Liver (tissue), 10 donors: ENCODE measurements at places on chromosomes 6 and 20. TPM values are rescaled to one million over a fixed set of nuclear protein-coding genes. Genes with fewer than 3 reads are reported as not detected.

SOX18 gene
- 2.1 TPM for total RNA-seq

- H3K27me3 ChIP-seq = no peaks in the 10 kb centered on the region
- no peak overlapping the region for H3K27ac ChIP-seq
- no peaks in the 10 kb centered on the region for H3K4me1 ChIP-seq
- no peak for DNase-seq
- H3K4me3 ChIP-seq = no peak overlapping the region
Measured at GRCh38 chr6:38531134-38531533, 108.6 kb downstream of the BTBD9 start.

DNA sequence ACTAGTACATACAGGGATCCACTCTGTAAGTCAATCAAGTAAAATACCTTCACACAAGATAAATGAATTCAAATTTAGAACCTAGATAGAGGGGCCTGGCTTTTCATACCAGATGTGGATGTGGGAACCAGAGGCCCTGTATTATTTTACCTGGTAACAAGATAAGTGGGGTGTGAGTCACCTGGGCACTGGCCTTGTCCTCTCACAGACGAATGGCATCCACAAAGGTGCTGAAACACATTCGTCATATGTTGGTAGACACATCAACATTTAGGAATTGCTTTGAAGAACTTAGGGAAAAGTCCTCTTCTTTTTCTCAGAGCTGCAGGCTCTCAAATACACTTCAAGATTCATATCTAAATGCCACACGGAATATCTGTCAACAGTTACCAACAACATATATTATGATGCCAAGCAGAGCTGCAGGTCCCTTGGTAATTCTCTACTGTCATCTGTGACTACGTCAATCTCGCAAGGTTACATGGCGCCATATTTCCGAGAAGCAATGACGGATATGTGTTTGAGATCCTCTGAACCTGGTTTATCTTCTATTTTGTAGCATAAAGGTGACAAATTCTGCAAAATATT, 618.6 kb downstream of the EPM2A start:
- H3K36me3 ChIP-seq = no peaks in the 10 kb centered on the region
- H3K4me3 ChIP-seq = no peak overlapping the region
- DNase-seq = no peak
- H3K4me1 ChIP-seq = peaks cover 18% of the 10 kb centered on the region
- H3K27me3 ChIP-seq = no peaks in the 10 kb centered on the region

GRCh38 chr20:47656318-47656717, 129.0 kb downstream of the SULF2 start:
- no peak for DNase-seq
- no peak overlapping the region for H3K4me3 ChIP-seq
- H3K36me3 ChIP-seq = peaks cover 30% of the 10 kb centered on the region
- no peak overlapping the region for H3K27ac ChIP-seq
- H3K27me3 ChIP-seq = no peaks in the 10 kb centered on the region

GRCh38 chr20:41142919-41143318, 5.6 kb downstream of the PLCG1 start:
- H3K27me3 ChIP-seq = no peaks in the 10 kb centered on the region
- DNase-seq = no peak
- no peak overlapping the region for H3K4me3 ChIP-seq
- no peak overlapping the region for H3K27ac ChIP-seq
- no peaks in the 10 kb centered on the region for H3K4me1 ChIP-seq

DNA sequence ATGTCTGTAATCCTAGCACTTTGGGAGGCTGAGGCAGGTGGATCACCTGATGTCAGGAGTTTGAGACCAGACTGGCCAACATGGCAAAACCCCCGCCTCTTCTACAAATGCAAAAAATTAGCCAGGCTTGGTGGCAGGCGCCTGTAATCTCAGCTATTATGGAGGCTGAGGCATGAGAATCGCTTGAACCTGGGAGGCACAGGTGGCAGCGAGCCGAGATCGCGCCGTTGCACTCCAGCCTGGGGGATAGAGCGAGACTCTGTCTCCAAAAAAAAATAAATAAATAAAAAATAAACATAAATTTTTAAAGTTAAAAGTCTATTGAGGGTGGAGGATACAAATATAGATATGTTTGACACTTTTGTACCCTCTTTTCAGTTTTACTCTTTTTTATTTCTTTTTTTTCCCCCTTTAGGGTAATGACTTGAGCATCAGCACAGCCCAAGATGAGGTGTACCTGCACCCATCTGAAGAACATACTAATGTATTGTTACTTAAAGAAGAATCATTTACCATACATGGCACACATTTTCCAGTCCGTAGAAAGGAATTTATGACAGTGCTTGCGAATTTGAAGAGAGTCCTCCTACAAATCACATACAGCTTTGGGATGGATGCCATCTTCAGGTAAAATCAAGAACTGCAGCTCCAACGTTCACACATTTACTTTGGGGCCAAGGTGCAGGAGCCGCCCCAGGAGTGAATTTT, 368.9 kb downstream of the LAMA2 start:
- no peak for DNase-seq
- H3K27me3 ChIP-seq = no peaks in the 10 kb centered on the region
- H3K36me3 ChIP-seq = no peaks in the 10 kb centered on the region
- H3K4me1 ChIP-seq = no peaks in the 10 kb centered on the region

DNA sequence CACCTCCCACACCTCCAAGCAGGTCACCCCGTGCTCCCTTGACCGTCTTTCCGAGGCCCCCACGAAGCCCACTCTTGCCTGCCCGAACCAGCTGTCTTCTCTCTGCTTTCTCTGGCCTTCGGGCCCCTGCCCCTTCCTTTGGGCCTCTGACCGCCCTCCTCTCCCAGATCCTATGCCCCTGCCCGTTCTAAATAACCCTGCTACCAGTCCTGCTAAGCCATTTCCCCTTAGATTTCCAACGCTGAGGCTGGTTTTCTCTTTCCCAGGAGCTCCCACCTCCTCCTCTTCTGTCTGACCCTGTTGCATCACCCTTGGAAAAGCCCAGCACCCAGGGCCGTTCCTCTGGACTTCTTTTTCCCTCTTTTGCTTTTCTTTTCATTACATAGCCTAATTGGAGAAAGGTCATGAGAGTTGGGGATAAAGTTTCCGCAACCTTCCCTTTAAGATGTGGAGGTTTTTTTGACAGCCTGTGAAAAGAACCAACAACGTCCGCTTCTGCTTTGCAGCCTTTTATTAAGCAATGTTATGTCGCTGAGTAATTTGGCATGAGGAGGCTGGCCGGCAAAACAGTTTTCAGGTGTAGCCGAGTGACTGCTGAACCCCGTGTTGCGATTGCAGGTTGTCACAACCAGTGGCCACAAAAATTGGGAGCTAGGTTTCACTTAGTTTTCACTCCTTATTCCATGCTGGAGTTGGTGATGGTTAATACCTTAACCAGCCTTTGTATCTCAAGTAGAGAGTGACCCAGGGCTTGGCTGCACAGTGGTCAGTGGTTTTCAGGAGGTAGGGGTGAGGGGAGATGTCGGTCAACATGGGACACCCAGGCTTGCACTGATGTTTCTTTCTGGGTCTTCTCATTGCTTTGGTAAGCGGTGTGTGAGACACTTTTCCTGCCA, 970 bp downstream of the BLTP3A start:
- H3K4me1 ChIP-seq = peaks cover 3% of the 10 kb centered on the region
- no peaks in the 10 kb centered on the region for H3K36me3 ChIP-seq
- peak overlapping the region; percentile 88 for H3K27ac ChIP-seq
- peak overlapping the region; percentile 81 for H3K4me3 ChIP-seq

TAB2 gene
- 25.6 TPM for total RNA-seq
